ENCODE measurements at places on chromosomes 1 and 21. TPM values are rescaled to one million over a fixed set of nuclear protein-coding genes. Genes with fewer than 3 reads are reported as not detected.

Gene GBP7
- total RNA-seq, result not detected

- peak; percentile 83 for DNase-seq
Observed at GRCh38 chr1:84253891-84254290, 47.6 kb upstream of the SAMD13 start.

Gene DENND2D
- total RNA-seq, result 1.2 TPM

Gene PKLR
- total RNA-seq, result not detected

- DNase-seq, result no peak
Observed at GRCh38 chr21:25405984-25406383, 201.3 kb downstream of the MRPL39 start.

Gene CLCA2
- total RNA-seq, result not detected

GRCh38 chr1:232040260-232040659, 413.7 kb downstream of the DISC1 start:
- DNase-seq, result no peak

GRCh38 chr21:31185663-31186062, 147.4 kb upstream of the KRTAP19-8 start:
- DNase-seq, result no peak

DNA sequence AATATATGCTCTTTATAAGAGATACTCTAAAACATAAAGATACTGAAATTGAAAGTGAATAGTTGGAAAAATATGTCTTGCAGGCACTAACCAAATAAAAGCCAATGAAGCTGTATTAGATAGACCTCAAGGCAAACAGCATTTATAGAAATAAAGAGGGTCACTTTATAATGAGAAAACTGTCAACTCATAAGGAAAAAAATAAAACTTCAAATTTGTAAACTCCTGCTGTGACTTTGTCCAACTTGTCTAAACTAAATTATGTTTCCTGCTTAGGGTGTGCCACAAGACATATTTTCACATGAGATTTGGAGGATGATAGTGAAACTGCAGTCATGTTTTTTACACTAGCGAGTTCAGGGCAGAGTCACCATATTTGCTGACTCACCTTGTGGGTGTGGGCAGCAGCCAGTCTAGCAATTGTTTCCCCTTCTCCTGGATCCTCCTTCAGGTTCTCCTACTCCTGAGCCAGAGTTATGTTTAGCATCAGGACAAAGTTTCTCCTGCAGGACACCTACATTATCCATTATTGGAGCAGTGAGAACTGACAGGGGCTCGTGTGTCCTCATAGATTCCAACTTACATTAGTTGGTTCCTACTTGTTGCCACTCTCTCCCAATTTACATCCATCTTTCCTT, 43.8 kb downstream of the CD53 start:
- DNase-seq, result no peak

DNA sequence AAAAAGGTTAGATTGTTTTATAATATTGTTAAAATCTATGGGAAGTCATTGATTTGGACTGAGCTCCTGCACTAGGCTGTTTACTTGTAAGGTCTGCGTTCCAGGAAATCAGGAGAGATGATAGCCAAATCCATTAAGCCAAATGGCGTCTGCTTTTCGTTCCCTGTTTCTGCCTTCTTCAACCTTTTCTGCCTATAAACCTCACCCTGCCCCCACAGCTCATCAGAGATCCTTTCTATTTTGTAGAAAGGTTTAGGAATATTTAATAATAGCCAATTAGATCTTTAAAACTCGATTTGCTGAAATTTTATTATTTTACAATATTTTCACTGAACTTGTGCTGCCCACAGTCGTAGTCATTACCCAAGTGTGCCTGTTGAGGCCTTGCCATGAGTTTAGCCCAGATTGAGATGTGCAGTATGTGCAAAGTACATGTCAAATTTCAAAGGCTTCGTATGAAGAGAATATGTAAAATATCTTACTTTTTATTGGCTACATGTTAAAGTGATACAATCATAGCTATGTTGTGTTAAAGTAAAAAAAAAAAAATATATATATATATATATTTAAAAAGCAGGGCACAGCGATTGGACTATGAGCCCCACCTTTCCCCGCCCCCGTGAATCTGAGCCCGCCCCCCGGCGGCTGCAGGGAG, 444 bp upstream of the IARS2 start:
- DNase-seq, result no peak

- peak; percentile 92 for DNase-seq
Observed at GRCh38 chr1:182348961-182349747, 42.4 kb downstream of the GLUL start.

Gene ENAH
- 56.1 TPM for total RNA-seq

Gene OR2T12
- total RNA-seq, result not detected

Gene TUT4
- total RNA-seq, result 51.7 TPM

DNA sequence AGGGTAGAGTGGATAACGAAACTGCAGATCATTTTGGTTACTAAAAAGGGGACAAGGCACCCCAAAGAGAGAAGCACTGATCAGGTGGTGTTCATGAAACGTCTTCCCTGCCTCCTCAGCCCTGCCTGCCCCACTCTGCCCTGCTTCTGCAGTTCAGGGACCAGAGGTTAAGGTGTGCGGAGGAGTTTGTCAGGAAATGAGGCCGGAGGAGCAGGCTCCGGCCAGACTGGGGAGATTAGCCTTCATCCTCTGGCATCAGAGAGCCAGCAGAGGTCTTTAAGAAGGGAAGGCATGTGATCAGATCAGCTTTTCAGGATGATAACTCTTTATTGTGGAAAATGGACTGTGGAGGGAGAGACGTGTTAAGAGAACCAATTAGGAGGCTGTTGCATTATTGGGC, 291.9 kb upstream of the NR5A2 start:
- no peak for DNase-seq

- no peak for DNase-seq
Observed at GRCh38 chr1:26285366-26286063, 5.6 kb downstream of the SH3BGRL3 start.

- DNase-seq, result no peak
Observed at GRCh38 chr1:3068564-3069431, at the start of gene PRDM16. Gene PRDM16 (plus strand): TSS chr1:3069203. CDS start chr1:3069260, 57 bp downstream.

Gene C8A
- total RNA-seq, result 0.40 TPM

- no peak for DNase-seq
Observed at GRCh38 chr1:203324105-203325025, 19.0 kb downstream of the BTG2 start.

- DNase-seq, result no peak
Observed at GRCh38 chr1:8382608-8383505, 64.9 kb downstream of the SLC45A1 start.

Gene S100A7
- total RNA-seq, result not detected

DNA sequence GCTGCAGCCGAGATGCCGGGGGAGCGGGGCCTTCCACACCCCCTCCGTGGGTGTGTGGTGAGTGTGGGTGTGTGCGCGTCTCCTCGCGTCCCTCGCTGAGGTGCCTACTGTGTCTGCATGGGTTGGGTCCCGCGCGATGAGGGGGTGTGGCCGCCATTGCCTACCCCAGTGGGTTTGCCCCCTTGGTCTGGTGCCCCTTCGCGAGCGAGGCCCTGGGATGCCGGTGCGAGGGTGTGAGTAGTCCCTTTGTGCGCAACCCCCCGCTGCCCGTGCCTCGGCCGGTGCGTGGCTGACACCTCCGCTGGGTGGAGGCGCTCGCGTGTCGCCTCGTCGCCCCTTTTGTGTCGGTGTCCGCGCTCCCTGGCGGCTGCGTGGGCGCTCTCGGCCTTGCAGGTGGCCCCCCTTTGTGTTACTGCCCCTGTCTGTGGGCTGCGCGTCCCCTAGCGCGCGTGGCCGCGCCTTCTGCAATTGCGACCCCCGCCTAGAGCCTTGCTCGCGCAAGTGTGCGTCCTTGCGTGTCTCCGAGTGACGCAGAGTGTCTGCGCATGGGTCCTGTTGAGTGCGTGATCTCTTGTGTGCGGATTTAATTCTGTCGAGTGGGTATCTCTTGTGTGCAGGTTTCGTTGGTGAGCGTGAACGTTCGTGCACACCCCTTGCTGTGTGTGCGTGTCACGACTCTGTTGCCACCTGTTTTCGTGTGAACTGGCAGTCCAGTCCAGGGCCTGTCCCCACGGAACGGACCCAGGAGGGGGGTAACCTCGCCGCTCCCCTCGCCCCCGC, 553 bp downstream of the TTC3 start:
- DNase-seq, result peak; percentile 65

DNA sequence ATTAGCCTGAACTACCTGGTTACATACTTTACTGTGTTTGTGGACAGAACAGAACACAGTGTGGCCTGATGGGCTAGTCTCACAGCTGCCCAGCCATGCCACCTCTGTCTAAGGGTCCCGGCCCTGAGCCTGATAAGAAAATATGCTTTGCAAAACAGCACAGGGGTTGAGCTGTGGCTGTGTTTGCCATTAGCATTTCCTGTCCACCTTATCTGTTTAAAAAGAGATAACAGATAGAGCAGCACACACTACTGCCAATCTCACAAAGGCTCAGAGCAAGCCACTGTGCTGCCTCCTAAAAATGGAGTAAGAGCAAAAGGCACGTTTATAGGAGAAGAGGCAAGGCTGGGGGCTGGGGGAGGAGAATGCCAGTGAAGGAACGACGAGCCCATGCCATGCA, 95.0 kb downstream of the SUSD4 start:
- no peak for DNase-seq

DNA sequence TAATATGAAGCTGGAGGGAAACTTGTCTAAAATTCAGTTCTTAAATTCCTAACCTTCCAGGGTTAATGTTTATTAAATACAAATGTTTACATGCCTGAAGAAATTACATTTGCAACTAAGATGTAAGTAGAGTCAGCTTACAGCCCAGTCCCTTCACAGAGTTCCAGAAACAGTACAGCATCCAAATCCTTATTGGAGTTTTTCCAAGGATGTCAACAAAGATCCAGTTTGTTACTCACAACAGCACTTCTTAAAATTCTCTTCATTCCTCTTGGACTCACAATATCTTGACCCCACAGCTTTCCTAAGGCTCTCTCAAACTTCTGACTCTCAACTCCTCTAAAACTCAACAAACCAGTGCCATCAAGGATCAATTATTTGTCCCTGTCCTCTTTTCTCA, 50.1 kb upstream of the RWDD3 start:
- no peak for DNase-seq

Gene CELF3
- total RNA-seq, result not detected

Gene AIM2
- not detected for total RNA-seq

Gene ADAMTSL4
- 14.9 TPM for total RNA-seq

- no peak for DNase-seq
Observed at GRCh38 chr21:24339406-24339805, 1267.9 kb downstream of the MRPL39 start.

DNA sequence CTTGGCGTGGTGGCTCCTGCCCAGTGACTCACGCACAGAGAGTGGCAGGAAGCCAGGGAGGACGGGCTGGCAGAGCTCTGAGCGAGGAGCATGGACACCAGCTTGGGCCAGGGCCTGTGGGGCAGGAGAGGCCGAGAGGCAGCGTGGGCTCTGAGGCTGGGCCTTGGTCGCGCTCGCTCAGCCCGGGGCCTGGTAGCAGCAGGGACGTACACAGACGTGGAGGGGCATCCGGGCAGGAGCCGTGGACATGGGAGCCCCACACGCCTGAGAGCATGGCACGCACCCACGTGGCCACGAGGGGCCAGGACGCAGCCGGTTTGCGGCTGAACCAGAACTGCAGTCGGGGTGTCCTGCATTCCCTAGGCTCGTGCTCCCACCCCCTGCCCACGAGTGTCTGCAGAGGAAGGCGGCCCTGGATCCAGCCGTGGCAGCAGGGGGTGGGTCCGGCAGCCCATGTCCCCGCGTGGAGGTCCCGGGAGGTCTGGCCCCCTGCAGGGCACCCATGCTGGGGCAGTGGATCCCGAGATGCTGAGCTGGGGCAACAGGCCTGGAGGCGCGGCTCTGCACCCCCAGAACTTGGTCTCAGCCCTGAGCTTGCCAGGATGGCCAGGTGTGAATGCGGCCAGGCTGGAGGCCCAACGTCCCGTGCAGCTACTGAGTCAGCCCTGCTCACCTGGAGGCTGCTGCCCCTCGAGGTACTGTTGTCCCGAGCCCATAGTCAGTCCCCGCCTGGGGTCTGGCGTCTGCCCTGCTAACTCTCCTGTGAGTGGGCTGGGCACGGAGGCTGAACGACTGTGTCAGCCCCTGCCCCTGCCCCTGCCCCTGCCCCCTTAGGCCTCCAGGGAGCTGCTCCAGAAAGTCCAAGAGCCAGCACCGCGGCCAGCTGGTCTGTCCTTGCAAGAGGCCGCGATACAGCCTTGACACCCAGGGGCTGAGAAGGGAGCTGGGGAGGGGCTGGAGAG, 61.6 kb downstream of the SLX9 start:
- peak; percentile 90 for DNase-seq

- DNase-seq, result no peak
Observed at GRCh38 chr1:206512058-206512850, 4.9 kb downstream of the RASSF5 start.

DNA sequence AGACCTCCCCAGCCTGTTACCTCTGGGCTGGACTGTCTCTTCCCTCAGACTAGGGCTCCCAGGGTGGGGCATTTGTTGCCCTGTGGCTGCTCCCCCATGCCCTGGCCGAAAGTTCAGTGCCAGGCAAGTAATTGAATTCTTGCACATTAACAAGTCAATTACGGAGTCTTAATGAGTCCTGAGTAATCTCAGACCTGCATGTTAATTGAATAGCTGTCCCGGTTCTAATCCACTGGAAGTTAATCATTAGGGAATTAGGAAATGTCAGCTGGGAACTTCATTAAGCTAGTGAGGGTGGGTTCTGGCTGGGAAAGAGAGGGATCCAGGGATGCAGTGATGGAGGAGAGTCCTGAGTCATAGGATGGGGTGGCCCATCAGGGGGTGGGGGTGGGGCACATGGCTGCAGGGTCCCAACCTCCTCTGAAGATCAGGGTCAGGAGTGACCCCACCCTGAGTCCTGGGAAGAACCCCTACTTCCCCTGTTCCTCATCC, 47.1 kb upstream of the CSF3R start:
- no peak for DNase-seq

GRCh38 chr1:63615768-63616420, 22.7 kb downstream of the PGM1 start:
- DNase-seq, result peak; percentile 50

Gene MROH7
- total RNA-seq, result 0.42 TPM

DNA sequence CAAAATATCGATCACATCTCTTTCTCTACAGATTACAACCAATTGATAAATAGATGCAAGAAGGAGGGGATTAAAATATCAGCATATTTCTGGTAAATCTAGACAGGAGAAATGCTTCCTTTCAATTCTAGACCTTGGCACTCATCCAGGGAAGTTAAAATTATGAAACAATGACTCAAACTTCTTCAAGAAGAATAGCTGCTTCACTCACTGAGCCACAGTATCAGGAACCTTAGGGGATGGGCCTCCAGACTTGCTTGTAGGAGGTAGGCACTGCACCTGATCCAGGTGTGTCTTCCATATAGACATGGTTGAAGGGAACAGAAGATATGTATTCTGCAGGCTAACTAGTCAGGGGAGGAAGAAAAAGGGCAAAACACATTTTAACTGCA, 9.8 kb downstream of the SLAMF7 start:
- no peak for DNase-seq

Gene ZNF593
- total RNA-seq, result 39.6 TPM

GRCh38 chr1:36542024-36542961, 59.6 kb upstream of the CSF3R start:
- DNase-seq, result no peak

Measured in gastrocnemius medialis (tissue), 4 donors.